Cortex of kidney (tissue), 1 donor: ENCODE measurements at places on chromosomes 3 and 15.

GRCh38 chr15:33644304-33644703 lies 324.0 kb upstream of the CHRM5 start:
- no peak for DNase-seq

DNA sequence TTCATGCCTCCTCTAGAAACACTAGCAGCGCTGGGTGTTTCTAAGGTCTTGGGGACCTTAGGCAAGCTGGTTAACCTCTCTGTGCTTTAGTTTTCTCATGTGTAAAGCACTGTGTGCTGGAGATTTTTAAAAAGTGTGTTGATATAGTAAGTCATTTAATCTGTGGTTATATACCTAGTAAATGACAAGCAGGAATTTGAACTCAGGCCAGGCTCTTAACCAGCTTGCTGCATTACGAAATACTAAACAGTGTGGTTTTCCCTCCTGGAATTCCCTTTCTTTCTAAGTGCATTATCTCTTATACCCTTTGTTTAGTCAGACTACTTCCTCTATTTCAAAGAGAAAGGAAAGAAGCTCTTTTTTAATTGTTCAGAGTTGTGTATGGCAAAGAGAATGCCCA lies 26.5 kb downstream of the NEO1 start:
- no peak for DNase-seq

DNA sequence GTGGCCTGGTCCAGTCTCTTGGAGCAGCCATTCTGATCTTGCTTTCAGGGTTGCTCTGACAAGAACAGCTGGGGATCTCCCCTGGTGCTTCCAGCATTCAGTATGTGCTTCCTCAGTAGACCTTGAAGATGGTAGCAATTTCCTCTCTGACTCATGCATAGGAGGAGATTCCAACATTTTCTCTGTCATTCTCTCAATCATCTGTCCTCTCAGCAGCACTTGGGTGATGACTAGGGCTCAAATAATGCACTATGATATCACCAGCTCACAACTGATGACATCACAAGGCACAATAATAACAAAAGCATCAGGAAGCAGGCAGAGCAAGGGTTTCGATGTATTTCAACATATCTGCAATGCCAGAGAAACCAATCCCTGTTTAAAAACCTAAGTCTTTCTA lies 52.7 kb downstream of the NFKBIZ start:
- no peak for DNase-seq

GRCh38 chr3:24595796-24596195 lies 101.1 kb upstream of the THRB start:
- DNase-seq: no peak

- DNase-seq: no peak
Measured at GRCh38 chr15:92510163-92510882, 116.6 kb downstream of the ST8SIA2 start.

GRCh38 chr3:16510620-16511319 lies 2.7 kb downstream of the RFTN1 start:
- DNase-seq: no peak

DNA sequence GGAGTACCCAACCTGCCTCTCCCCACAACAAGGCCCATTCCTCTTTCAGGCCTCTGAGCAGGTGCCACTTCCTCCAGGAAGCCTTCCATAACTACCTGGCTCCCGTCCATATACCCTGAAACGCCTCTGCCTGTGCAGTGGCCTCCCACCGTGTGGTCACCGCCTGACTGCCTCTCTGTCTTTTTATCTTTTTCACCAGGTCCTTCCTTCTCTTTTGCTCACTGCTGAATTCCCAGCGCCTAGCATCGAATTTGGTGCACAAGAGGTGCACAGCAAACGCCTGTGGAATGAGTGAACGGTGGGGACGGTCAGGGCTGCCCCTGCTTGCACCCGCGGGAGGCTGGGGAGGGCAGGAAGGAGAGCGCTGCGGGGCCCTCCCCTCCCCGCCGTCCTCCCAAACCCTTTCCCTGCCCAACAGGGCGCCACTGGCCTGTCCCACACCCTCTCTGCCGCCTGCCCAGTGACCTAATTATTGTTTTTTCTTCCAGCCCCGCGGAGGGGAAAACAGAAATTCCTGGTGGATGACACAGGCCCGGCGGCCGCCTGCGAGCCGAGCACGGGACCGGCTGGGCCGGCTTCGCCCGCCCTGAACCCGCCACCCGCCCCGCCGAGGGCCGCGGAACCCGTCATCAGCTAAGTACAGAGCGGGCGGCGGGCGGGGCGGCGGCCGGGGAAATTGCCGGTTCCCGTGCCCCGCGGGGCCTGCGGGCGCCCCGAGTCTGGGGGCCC lies 140.1 kb downstream of the SMAD6 start:
- peak; percentile 32 for DNase-seq
